SJCRH30 (cell line): ENCODE measurements at places on chromosomes 5 and 9. TPM values are rescaled to one million over a fixed set of nuclear protein-coding genes. Genes with fewer than 3 reads are reported as not detected.

DNA sequence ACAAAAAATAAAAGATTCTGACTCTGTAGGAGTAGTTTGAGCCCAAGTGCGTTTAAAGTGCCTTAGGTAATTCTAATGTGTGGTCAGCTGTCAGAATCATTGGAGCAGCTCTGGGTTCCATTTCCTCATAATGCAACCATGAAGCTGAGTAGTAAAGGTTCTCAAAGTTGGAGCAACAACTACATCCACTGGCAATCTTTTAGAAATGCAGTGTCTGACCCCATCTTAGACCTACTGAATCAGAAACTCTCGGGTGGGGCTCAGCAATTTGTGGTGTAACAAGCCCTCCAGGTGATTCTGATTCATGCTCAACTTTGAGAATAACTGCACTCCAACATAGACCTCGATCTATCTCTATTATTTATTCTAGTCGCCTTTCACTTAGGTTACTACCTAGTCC, 7.6 kb upstream of the ALDH1A1 start:
- DNase-seq: no peak

DNA sequence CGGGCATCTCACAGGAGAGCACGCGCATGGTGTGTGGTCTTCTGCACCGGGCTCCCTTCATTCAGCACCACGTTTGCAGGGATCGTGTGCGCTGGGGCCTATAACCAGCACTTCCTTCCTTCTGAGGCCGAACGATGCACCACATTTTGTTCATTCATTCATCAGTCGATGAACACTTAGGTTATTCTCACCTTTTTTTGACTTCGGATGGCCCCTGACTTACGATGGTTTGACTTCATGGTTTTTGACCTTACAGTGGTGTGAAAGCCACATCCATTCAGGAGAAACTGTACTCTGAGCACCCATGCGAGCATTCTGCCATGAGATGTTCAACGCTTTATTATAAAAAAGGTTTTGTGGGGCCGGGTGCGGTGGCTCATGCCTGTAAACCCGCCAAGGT, 27.5 kb downstream of the TSPAN17 start:
- DNase-seq: no peak

GRCh38 chr5:58261605-58262004, 198.3 kb downstream of the PLK2 start:
- no peak for DNase-seq

DNA sequence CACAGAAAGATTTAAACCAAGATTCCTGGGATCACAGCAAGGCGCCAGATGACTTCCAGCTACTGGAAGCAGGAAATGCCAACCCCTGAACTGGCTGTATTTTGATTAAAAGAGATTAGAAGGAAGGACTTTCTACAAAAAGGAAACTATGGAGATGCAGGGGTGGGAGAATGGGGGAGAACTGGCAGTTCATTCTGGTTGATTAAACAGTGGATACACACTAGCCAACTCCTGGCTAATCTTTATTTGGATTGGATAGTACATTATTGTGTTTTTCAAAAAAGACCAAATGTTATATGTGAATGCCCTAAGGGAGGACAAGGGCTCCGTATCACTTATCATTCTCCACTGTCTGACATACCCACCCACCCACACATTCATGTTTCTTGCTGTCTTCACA, 93.2 kb downstream of the CDO1 start:
- DNase-seq: no peak

GRCh38 chr5:35339006-35339405, 108.7 kb upstream of the PRLR start:
- no peak for DNase-seq

The KIF24 gene
- total RNA-seq: 5.9 and 6.8 TPM in 2 replicates

GRCh38 chr5:124574521-124575436, 171.7 kb downstream of the ZNF608 start:
- DNase-seq: no peak

The MAP1B gene
- total RNA-seq: 19.0 and 19.2 TPM in 2 replicates

GRCh38 chr5:181056431-181056830, 16.4 kb downstream of the BTNL9 start:
- no peak for DNase-seq

The PCDHGA8 gene
- total RNA-seq: 3.3 and 3.4 TPM in 2 replicates

The FABP6 gene
- 0.20 and 0.43 TPM in 2 replicates for total RNA-seq

The FOXD4L6 gene
- total RNA-seq: 0.18 TPM in 1 of 2 replicates, not detected in the other
